ENCODE measurements at places on chromosomes 12 and 14.

DNA sequence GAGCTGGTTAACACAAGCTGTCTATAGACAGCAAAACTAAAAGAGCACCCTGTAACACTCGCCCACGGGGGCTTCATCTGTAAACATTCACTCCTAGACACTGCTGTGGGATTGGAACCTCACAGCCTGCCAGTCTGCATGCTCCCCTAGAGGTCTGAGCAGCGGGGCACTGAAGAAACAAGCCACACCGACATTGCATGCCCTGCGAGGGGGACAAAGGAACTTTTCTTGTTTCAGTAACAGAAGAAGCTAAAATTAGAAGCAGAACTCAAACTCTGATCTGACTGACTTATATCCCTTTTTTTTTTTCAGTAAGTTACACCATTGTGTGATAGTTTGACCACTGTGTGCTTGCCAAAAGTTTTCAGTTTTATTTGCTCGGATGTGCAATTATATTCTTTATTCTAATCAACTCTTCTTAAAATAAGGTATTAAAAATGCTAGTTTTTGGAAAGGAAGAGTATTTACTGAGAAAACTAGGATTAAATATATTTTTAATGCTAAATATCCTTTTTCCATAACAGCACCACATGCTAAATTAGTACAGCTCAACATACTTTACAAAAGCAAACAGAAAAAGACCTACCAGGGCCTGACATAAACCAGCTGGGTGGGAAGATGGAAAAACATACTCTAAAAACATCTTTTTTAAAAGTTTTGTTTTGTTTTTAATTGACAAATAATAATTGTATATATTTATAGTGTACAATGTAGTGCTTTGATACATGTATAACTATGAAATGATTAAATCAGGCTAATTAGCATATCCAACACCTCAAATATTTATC is 100.2 kb downstream of the EPS8 start:
- no peak for DNase-seq

GRCh38 chr12:47411966-47412365 is 293.9 kb downstream of the RPAP3 start:
- no peak for DNase-seq

DNA sequence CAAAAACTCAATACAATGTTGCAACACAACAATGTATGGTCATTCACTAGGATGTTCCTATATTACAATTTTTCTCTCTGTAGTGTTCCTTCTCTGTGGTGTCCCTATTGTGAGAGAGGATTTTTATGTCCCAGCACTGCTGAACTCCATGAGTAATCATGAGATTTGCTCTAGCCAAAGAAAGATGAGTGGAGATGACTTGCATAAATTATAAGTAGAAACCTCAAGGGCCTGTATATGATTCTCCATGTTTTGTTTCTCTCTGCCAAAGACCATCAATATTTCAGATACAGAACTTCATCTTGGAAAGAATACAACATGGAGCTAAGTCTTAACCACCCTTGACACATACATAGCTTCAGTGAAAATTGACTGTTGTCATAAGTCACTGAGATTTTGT is 579.1 kb downstream of the TMTC2 start:
- no peak for DNase-seq

GRCh38 chr12:14410841-14411569 is 45.5 kb downstream of the ATF7IP start:
- DNase-seq = no peak

DNA sequence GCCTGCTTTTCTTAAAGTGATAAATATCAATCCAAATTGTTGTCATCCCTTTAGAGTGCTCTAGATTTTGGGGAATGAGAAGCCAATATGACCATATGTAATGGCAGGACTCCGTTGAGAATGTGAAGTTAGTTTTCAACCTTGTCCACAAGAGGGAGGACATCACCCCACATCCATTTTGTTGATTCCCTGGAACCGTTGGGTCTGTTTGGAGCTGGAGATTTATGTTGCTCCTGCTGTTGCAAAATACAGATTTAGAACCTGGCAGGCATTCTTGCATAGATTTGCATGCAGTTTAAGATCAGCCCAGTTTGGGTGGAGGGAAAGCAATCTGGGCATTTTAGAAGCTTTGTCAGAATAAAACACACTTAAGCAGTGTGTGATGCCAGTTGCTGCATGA is 620.1 kb downstream of the NRXN3 start:
- no peak for DNase-seq

GRCh38 chr12:95944108-95944704 is 1.1 kb downstream of the AMDHD1 start:
- no peak for DNase-seq

DNA sequence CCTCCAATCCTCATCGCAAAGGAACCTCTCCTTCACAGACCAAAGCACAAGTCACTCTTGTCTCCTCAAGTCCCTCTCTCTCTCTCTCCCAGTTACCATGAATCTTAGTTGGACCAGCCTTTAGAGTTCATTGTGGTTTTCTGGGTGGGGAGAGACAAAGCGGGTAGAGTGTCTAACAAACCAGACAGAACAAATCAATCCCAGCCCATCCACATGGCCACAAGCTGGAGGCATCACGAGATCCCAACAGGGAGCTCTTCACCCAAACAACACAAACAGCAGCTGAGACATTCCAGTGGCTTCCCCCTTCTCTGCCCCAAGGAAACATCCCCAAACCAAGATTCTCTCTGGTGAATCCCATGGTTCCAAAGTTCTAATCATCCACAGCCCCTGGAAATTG is 22.4 kb downstream of the ACTN1 start:
- no peak for DNase-seq

- no peak for DNase-seq
Observed at GRCh38 chr12:32309811-32310736, 89.3 kb upstream of the FGD4 start.

- DNase-seq = no peak
Observed at GRCh38 chr14:70239802-70240201, 51.1 kb upstream of the SLC8A3 start.

- DNase-seq = no peak
Observed at GRCh38 chr14:52923902-52924575, 26.8 kb downstream of the FERMT2 start.

DNA sequence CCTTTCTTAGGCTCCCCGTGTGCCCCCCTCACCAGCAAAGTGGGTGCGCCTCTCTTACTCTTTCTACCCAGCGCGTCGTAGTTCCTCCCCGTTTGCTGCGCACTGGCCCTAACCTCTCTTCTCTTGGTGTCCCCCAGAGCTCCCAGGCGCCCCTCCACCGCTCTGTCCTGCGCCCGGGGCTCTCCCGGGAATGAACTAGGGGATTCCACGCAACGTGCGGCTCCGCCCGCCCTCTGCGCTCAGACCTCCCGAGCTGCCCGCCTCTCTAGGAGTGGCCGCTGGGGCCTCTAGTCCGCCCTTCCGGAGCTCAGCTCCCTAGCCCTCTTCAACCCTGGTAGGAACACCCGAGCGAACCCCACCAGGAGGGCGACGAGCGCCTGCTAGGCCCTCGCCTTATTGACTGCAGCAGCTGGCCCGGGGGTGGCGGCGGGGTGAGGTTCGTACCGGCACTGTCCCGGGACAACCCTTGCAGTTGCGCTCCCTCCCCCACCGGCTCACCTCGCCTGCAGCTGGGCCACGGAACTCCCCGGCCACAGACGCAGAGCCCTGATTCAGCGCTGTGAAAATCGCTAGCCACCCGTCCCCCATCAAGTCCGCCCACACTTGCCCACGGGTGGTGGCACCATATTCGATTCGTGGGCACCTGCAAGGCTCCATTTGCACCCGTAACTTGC is 1.3 kb downstream of the TMEM233 start:
- DNase-seq = no peak

DNA sequence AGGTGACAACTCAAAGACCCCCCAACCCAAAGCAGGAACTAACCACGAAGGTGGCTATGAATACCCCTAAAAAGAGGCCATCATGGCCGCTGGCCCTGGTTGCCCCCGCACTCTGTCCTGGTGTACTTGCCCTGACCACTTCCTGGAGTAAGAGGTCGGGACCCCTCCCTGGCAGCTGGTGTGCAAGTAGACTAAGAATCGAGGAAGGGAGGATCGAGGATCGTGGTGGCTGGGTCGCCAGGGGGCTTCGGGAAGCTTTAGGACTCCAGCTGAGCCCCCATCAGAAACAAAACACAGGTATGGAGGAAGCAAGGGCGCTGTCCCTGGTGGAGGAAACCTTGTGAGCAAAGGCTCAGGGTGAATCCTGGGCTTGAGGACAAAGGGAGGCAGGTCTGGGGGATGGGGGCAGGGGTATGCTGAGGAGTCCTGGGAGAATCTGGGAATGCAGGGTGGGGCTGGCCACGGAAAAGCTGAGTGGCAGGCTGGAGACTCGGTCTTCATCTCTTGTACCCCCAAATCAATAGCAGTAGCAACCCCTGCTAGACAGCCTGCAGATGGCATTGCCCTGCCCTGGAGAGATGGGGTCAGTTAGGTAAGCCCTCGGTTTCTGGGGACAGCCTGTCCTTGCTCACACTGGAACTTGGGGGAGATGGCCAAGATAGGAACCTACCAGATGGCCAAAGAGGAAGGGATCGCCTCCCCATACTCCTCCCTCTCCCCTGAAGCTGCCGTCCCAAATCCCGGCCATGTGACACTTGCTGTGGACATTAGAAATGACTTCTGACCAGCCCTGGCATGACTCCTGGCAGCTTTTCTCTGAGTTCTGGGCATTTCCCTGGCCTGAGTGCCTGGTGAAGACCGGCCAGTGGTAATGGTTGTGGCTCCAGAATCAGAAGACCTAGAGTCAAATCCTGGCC is 45.3 kb upstream of the ESRRB start:
- DNase-seq = no peak

GRCh38 chr14:101665478-101666078 is 95.9 kb upstream of the PPP2R5C start:
- peak; percentile 36 for DNase-seq

DNA sequence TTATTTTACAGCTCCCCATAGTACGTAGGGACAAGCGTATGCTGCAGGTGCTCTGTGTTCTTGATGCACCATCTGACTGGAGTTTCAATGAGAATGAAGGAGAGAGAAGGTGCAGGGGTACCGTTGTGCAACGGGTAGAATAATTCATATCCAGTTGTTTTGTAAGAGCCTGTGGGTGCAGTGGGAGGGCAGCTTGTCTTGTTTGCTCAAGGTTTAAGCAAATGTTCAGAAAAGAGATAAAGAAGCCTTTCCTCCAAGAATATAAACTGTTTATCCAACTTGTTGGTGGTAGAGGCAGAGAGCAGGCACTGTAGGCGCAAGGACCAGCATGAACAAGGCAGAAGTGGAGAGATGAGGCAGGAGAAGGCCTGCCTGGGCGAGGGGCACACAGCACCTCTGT is 64.2 kb downstream of the ADCK1 start:
- DNase-seq = no peak

Data from stimulated activated CD4-positive, alpha-beta T cell treated with anti-CD3 and anti-CD28 coated beads, Interleukin-12 subunit alpha, Interleukin-12 subunit beta, amount 100 ng/mL, for 24 hours (primary cell).